MM.1S (cell line): ENCODE measurements at places on chromosomes 3 and 15.

DNA sequence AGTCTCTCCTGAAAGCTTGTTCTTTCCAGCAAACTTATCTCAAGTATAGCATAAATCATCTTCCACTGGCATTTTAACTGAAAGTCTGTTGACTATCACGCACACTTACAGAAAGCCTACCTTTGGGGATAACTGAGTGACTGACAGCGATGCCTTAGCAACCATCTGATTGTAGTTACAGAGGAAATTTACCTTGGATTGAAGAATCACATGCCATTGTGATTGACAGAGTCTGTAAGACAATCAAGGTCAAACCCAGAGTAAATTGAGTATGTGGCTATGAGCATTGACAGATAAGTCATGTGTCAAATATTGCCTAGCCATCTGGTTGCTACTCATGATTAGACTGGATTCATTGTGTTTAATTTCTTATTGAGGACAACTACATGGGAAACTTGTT lies 82.0 kb downstream of the CNTN4 start:
- no peak overlapping the region for H3K27ac ChIP-seq
- H3K36me3 ChIP-seq: no peaks in the 10 kb centered on the region
- H3K4me1 ChIP-seq: no peaks in the 10 kb centered on the region
- H3K4me3 ChIP-seq: no peak overlapping the region
- no peak for DNase-seq

DNA sequence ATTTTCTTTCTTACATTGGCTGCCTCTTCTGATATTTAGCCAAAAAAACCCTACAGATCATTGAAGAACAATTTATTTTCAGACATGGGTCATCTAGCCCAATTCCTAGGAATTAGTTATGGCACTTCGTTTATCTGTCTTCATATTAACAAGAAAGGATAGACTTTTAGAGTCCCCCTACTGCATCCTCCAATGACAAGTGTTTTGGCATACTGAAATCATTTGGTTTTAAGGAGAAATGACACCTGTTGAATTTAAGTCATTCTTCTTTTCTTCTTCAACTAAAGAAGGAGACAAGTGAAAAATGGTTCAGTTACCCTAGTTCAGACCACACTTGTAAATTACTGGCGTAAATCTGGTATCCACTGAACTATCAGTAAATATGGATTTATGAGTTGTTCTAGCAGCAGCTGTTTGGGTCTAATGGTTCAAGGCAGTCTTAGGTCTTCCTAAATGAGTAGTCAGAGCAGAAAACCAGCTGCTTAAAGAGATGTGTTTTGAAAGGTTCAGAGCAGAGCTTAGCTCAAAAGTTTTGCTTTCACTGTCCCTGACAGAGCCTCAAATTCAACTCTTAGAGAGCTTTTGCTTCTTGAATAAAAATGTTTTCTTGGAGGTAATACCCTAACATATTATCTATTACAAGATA lies 5.6 kb downstream of the VGLL3 start:
- no peak overlapping the region for H3K4me3 ChIP-seq
- no peaks in the 10 kb centered on the region for H3K27me3 ChIP-seq
- no peaks in the 10 kb centered on the region for H3K36me3 ChIP-seq
- no peak overlapping the region for H3K27ac ChIP-seq
- no peak for DNase-seq

DNA sequence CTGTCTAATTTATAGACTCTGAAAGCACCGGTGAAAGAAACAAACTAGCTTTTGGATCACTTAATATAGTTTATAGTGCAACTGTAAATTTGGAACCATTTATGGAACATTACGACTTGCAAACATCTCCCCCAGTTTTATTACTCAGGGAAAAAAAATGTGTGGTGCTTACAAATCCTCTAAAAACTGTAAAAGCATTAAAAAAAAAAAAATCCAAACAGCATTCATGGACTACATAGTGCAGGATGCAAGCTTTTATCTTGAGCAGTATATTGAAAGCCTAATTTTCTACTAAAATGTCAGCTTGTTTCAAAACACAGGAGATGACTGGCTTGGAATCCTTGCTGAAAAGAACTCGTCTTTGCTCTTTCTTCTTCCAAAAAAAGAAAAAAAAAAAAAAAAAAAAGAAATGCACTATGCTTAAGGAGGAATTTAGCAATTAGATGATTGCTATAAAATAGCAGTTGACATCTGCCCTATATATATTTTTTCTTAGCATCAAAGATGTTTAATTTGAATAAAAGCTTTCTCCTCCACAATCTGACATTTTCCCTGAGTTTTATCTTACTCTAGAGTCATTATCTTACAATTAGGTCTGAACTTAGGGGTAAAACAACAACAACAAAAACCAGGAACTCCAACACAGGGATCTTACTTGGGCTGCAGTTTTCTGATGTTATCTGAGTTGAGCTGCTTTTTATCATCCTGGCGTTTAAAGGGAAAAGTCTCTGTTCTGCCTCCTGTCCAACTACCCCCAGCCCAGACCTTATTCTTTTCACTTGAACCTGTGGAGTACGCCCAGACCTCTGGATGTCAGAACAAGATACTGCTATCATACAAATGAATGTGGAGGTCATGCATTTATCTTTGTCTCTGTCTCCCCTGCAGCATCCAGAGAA lies 62.6 kb upstream of the PDZRN3 start:
- no peak overlapping the region for H3K27ac ChIP-seq
- no peaks in the 10 kb centered on the region for H3K27me3 ChIP-seq
- H3K4me1 ChIP-seq: no peaks in the 10 kb centered on the region
- no peak for DNase-seq

DNA sequence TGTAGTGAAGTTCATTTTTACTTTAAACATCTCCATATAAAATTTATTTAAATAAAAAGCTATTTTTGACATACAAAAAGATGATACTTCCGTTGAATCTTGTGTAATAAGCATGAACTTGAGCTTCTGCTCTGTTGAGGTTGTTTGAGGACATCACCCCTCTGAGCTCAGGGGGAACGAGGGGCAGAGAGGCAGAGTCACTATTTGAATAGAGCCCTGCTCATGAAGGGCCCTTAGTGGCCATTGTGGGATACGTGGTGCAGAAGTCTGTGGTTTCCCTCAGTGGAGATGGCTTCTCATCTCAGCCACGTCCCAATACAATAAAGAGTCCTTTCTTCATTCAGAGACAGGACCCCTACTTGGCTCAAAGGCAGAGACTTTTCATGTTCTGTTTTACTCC lies 10.6 kb downstream of the CEMIP start:
- H3K27ac ChIP-seq: no peak overlapping the region
- no peak for DNase-seq
- no peaks in the 10 kb centered on the region for H3K27me3 ChIP-seq
- H3K4me1 ChIP-seq: no peaks in the 10 kb centered on the region
- H3K36me3 ChIP-seq: no peaks in the 10 kb centered on the region

- no peaks in the 10 kb centered on the region for H3K27me3 ChIP-seq
- H3K27ac ChIP-seq: no peak overlapping the region
- no peak for DNase-seq
- 0 out of 2 replicates have a peak, but pooled peaks cover 3% of the 10 kb centered on the region for H3K36me3 ChIP-seq
- H3K4me3 ChIP-seq: no peak overlapping the region
Measured at GRCh38 chr3:9669720-9670432, 20.6 kb downstream of the MTMR14 start.

GRCh38 chr3:107446706-107447105 lies 69.5 kb downstream of the CCDC54 start:
- H3K36me3 ChIP-seq: no peaks in the 10 kb centered on the region
- no peak overlapping the region for H3K27ac ChIP-seq
- no peak overlapping the region for H3K4me3 ChIP-seq
- no peaks in the 10 kb centered on the region for H3K27me3 ChIP-seq

DNA sequence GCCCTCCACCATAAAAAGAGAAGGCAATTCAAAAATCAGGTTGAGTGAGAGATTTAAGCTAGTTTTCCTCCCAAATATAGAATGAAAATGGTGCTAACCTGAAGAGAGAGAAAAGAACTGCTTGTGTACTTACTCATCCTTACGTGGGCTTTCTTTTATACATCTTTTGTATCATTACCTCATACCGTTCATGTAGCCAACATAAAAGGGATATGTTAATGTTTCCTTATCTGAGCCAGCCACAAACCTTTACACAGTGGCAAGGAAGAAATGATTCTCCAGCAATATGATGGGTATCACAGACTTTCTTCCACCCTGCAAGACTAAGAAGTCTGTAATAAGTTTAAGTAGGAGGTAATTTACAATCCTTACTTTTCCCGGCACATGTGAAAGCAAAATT lies 600.8 kb upstream of the ZNF385D start:
- no peaks in the 10 kb centered on the region for H3K4me1 ChIP-seq
- H3K36me3 ChIP-seq: no peaks in the 10 kb centered on the region
- no peak overlapping the region for H3K4me3 ChIP-seq
- H3K27me3 ChIP-seq: no peaks in the 10 kb centered on the region

DNA sequence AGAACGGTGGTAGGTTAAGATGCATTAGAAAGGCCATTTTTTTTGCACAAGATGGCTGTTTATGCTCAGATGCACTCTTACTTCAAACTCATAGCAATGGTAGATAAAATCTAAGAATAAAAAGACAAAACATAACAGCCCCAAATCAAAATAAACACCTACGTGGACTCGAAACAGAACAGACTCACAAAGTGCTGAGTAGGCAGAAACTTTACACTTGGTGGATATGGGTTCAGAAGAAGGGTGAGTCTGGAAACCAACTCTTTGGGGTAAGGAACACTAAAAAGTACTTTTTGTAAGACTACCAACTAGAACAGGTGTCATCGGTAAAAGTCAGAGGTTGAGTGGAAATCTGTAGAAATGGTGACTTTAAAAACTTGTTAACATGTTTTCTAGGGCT lies 468.2 kb downstream of the OTOL1 start:
- no peaks in the 10 kb centered on the region for H3K27me3 ChIP-seq
- DNase-seq: no peak
- no peaks in the 10 kb centered on the region for H3K36me3 ChIP-seq
- H3K4me3 ChIP-seq: no peak overlapping the region

DNA sequence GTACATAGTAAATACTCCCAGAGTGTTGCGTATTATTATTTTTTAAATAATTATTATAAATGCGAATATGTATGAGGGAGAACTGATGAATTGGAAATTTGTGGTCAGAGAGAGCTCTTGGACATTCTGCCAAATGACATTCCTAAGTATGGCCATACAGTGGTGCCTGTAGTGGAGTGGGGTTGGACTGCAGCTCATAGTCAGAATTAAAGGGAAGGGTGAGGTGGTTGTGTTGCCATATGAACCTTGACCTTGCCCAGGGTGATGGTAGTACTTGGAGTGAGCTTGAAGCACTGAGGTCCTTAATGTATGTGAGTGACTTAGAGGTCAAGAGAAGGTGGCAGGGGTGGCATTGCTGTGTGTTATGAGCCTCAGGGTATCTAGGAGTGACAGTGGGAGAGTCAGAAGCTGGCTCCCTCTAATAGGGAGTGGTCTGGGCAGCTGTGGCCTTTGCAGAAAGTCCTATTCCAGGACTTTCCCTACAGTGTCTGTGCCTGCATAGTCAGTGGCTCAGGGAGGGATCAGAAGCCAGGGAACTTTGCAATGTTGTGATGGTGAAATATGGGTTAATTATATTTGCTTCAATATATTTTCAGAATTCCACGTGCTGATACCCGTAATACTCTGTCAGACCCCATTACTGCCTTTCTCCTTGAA lies 26.2 kb downstream of the PDE8A start:
- no peak for DNase-seq
- no peaks in the 10 kb centered on the region for H3K36me3 ChIP-seq
- no peaks in the 10 kb centered on the region for H3K27me3 ChIP-seq
- no peak overlapping the region for H3K4me3 ChIP-seq

DNA sequence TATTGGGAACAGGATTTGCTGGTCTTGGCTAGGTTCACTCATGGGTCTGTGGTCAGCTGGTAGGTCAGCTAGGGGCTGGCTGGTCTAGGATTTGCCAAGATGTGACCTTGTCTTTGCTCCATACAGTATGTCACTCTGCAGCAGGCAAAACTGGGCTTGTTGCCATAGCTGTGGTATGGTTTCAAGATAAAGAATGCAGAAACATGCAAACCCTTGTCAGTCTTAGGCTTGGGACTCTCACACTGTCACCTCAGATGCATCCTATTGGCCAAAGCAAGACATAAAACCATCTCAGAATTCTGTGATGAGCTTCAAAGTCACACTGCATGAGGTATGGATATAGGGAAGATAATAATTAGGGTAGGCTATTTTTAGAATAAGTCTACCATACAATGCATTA lies 66.6 kb upstream of the TBC1D5 start:
- no peak for DNase-seq
- no peak overlapping the region for H3K4me3 ChIP-seq
- H3K27ac ChIP-seq: no peak overlapping the region
- no peaks in the 10 kb centered on the region for H3K4me1 ChIP-seq

- no peaks in the 10 kb centered on the region for H3K27me3 ChIP-seq
- no peak overlapping the region for H3K27ac ChIP-seq
- DNase-seq: no peak
- H3K4me1 ChIP-seq: no peaks in the 10 kb centered on the region
- no peaks in the 10 kb centered on the region for H3K36me3 ChIP-seq
Measured at GRCh38 chr15:39199076-39199475, 381.8 kb upstream of the THBS1 start.

GRCh38 chr3:48565591-48566400 lies 2.2 kb upstream of the UCN2 start:
- H3K27me3 ChIP-seq: peaks cover 21% of the 10 kb centered on the region
- H3K4me1 ChIP-seq: no peaks in the 10 kb centered on the region
- H3K4me3 ChIP-seq: no peak overlapping the region
- no peaks in the 10 kb centered on the region for H3K36me3 ChIP-seq
- DNase-seq: no peak

- no peaks in the 10 kb centered on the region for H3K27me3 ChIP-seq
- H3K27ac ChIP-seq: no peak overlapping the region
- H3K4me1 ChIP-seq: 0 out of 2 replicates have a peak, but pooled peaks cover 5% of the 10 kb centered on the region
- no peak overlapping the region for H3K4me3 ChIP-seq
Measured at GRCh38 chr3:134239538-134239937, 11.1 kb downstream of the RYK start.

GRCh38 chr3:29033511-29033910 lies 247.4 kb upstream of the RBMS3 start:
- DNase-seq: peak; percentile 84
- H3K36me3 ChIP-seq: no peaks in the 10 kb centered on the region
- H3K27ac ChIP-seq: peak overlapping the region; percentile 29; the same call in 1 of the 2 replicates
- no peaks in the 10 kb centered on the region; the same call in none of the 2 replicates for H3K27me3 ChIP-seq

GRCh38 chr15:94442480-94442879 lies 211.1 kb downstream of the MCTP2 start:
- no peak overlapping the region for H3K27ac ChIP-seq
- DNase-seq: no peak
- no peak overlapping the region for H3K4me3 ChIP-seq
- H3K4me1 ChIP-seq: no peaks in the 10 kb centered on the region

DNA sequence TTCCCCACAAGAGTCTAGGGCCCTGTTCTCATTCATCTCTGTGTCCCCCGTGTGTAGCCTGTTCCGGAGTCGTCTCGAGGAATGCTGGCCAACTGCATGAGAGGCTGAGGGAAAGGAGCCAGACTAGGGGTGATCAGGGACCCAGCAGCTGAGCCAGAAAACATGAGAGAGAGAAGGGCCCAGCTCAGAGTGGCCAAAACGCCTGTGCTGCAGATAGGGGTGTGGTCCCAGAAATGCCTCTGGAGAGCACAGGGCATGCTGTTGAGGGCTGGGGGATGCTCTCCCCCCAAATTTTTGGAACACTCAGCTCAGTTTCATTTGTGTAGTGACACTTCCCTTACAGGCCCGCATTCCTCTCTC lies 14.1 kb downstream of the CYP1A2 start:
- no peaks in the 10 kb centered on the region for H3K36me3 ChIP-seq
- H3K4me1 ChIP-seq: no peaks in the 10 kb centered on the region
- H3K4me3 ChIP-seq: no peak overlapping the region
- H3K27ac ChIP-seq: no peak overlapping the region
- no peak for DNase-seq
- peaks cover 8% of the 10 kb centered on the region for H3K27me3 ChIP-seq
